ENCODE measurements at places on chromosomes 13 and 19.
A peak's percentile ranks its signal among the peaks of the same experiment; 100 is the strongest.

- DNase-seq = no peak
Observed at GRCh38 chr19:45954156-45954555, 19.5 kb downstream of the NOVA2 start.

- no peak for DNase-seq
Observed at GRCh38 chr19:2288818-2289713, 7.1 kb upstream of the PEAK3 start.

GRCh38 chr13:55159765-55160164 lies 1981.0 kb upstream of the PRR20A start:
- no peak for DNase-seq

DNA sequence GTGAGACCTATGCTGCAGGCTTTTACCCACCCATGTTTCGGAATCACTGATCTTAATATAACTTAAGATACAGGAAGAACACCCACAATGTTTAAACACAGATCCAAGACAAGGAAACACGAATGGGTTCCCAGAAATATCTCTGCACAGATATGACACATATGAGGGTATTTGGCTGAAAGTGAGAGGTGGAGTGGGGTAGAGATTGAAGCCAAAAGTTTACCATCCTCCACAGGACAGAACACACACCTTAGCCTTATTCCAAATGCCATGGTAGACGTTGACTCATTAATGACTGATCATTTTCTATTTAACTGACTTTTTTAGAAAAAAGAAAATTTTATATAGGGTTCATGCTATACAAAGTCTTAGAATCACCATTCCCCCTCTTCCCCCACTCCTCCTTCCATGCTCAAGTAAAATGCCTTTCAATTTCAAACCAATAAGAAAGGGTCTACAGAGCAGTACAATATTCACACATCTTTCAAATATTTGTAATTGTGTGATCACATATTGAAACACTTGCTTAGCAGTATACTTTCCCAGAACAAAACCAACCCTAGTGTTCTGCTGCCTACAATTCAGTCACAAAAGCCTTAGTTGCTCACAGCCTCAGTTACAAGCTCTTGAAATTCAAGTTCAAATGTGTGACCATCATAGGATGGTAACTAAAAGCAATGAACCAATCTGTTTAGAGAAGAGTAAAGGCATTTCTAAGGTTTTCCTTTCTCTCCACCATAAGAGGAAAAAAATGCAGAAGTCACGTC lies 11.8 kb upstream of the DOCK9 start:
- DNase-seq = no peak

DNA sequence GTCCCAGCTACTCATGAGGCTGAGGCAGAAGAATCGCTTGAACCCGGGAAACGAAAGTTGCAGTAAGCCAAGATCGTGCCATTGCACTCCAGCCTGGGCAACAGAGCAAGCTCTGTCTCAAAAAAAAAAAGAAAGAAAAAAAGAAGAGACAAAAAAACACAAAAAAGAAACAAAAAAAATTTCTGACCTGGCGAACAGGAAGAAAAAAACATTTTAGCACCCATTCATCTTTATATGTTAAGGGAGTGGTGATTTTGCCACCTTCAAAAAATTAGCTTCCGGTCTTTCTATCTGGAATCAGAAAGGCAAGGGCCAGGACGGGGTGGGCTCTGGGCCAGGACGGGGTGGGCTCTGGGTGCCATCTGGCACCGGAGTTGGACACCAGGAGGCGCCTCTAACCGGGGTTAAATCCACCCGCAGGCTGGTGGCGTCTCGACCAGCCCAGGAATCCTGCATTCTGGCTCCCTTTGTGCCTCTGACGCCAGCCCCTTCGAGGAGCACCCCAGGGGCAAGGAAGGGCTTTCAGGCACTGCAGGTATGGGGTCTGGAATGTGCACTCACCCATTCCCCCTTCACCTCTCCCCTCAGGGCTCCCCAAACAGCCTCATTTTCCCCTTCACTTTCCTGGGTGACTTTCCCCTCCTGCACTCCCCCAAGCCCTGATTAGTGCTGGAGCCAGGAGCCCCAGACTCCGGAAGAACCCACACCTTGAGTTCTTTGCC lies 10.4 kb upstream of the ZSWIM4 start:
- peak; percentile 59 for DNase-seq

DNA sequence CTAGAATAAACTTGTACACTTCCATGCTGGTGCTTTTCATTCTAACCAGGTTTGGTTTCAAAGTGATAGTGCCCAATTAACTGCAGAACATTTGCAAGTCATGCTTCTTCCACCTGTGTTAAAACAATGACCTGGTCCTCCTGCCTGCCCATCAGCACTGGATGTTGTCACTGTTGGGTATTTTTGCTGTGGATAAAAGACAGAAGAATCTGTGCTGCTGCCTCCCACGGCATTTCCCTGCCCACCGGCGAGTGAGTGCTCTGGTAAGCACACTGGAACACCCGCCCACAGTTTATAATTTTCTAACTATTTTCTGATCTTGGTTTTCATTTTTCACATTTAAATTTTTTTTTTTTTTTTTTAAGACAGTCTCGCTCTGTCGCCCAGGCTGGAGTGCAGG lies 2.3 kb upstream of the AKAP8 start:
- DNase-seq = no peak

DNA sequence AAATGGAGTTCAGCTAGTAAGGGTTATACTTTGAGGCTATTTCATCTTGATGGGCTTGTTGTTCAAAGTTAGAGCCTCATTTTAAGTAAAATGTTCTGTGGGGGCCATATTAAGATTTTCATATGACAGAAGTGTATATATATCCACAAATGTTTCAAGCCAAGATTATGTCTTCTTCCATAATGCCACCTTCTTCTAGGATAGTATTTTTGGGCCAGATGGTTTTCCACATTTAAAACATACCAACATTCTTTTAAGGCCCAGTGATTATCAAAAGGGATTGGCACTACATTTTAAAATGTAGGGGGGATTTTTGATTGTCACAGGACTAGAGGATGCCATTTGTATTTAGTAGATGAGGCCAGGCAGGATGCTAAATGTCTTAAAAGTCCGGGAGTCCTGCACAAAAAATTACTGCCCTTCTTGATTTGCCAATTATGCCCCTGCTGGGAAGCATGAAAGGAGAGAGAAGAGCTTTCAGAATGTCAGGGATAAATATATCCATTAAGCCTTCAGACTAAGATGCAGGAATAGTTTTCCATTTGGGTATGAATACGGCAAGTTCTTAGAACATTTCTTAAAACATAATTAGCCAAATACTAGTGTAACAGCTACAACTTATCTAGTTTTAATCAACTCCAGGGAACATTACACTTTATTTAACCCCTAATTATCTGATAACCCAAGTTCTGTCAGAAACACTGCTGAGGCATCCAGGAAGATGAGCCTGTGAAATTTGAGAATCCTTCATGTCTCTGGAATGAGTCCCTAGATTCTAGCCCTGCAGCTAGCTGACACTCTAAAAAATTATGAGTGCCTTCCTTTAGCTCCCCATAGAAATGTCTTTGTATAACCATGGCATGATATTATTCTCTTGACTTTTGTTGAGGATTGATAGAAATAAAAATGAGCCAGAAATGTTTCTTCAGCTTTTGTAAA lies 34.0 kb downstream of the ITM2B start:
- DNase-seq = no peak

GRCh38 chr13:38255600-38255999 lies 94.1 kb upstream of the UFM1 start:
- no peak for DNase-seq

- no peak for DNase-seq
Observed at GRCh38 chr19:51641648-51642047, 5.0 kb downstream of the SIGLEC14 start.

DNA sequence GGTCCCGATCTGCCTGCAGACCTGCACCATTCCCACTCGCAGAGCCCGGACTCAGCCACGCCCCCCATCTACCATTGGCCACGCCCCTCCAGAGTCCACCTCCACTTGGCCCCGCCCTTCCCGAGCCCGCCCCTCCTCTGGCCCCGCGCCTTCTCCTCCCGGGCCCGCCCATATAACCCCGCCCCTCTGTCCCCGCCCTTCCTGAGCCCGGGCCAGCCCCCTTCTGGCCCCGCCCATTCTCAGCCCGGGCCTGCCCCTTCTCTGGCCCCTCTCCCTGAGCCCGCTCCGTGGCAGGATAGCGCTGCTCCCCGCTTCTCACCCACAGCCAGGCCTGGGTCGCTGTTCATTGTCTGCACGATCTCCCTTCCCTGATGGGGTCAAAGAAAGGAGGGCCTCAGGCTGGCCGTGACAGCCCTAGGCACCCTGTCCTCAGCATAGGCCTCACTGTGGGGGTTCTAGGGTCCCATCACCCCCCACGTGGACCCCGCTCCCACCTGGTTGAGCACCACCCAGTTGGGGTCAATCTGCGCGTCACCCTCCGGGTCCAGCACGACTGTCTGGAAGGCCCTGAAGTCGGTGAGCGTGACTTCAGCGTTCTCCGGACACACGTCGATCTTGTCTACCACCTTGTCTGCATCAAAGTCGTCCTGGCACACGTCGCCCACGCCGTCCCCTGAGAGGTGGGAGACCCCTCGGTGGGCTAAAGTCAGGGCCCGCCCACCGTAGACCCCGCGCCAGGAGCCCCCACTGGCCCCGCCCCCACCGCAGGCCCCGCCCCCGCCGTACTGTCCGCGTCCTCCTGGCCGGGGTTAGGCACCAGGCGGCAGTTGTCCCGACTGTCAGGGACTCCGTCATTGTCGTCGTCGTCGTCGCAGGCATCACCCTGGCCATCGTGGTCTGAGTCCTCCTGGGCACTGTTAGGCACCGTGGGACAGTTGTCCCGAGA lies 5.7 kb downstream of the COMP start:
- peak; percentile 76 for DNase-seq

DNA sequence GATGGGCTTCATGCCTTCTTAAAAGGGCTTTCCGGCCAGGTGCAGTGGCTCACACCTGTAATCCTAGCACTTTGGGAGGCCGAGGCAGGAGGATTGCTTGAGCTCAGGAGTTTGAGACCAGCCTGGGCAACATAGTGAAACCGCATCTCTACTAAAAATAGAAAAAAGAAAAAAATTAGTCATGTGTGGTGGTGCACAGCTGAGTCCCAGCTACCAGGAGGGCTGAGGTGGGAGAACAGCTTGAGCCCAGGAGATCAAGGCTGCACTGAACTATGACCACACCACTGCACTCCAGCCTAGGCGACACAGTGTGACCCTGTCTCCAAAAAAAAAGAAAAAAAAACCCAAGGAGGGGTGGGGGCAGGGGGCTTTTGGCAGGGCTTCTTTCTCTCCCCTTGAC lies 7.2 kb downstream of the CARS2 start:
- DNase-seq = no peak

- no peak for DNase-seq
Observed at GRCh38 chr19:3350014-3350663, 16.2 kb upstream of the NFIC start.

GRCh38 chr13:29664591-29664990 lies 69.1 kb upstream of the SLC7A1 start:
- DNase-seq = no peak

GRCh38 chr19:49336482-49337266 lies 1.5 kb downstream of the CD37 start:
- no peak for DNase-seq

- no peak for DNase-seq
Observed at GRCh38 chr13:72221276-72221962, 354.4 kb upstream of the DACH1 start.

DNA sequence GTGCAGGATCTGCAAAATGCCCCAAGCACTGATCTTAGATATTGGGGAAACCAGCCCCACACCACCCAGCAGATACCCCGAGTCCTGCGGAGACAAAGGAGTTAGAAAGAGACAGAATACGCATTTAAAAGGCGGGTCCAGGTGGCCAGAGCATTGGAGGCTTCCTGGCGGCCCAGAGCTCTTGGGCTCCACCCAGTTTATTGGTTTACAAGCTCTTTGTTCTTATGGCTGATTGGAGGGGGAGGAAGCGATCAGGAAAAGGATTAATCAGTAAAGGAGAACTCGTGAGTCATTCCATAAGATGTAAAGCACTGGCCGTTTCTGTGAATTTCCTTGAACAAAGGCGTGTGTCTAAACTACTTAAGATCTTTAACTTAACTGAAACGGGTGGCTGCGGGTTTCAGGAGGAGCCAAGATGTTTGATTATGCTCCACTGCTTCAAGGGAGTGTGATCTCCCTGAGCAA lies 926 bp downstream of the ZNF587 start:
- DNase-seq = no peak

DNA sequence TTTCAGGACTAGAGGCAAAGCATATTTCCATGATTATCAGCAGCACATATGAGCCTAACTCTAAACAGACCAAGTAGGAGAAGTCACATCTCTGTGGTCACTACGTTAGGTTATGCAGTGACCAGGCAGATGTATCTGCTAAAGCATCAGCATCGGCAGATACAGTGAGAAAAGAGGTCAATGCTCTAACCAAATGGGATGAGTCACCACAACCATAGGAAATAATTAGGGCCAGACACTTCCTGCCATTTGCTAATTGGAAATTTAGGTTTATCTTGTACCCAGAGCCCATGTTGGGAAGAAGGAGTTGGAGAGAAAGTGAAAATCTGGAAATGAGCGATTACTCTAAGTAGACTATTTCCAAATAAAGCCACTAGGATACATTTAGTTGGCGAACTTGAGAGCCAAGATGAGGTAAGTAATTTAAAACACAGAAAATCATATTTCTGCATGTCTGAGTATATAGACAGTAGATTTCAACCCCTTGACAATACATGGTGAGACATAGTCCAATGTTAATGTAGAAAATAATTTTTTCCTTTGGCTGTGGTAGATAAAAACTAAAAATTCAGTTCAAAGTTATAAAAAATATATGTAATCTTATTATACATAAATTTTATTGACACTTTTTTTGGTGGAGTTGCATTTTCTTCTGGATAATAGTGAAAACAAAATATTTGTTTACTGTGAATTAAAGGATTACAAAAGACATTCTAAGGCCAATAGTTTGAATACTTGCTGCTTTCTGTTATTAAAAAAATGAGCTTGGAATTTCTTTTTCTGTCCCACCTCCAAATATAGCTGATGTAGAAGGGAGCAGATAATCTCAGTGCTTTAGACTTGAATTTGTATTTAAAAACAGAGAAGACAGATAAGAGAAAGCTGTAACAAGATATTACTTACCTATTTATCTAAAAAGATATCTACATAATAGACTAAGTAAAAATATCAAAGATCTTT lies 104.4 kb upstream of the CSNK1A1L start:
- DNase-seq = no peak

DNA sequence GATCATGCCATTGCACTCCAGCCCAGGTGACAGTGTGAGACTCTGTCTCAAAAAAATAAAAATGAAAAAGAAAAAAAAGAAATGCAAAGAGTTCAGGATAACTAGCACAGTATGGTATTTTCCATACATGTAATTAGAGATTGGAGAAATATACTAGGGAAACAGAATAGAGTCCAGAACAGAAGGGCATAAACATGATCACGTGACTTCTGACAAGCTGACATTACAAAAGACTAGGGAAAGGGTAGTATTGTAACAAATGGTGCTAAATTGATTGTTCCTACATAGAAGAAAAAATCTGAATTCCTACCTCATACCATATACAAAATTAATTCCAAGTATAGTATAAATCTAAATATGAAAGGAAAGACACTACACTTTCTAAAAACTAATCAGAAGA lies 1.3 kb upstream of the NLRP5 start:
- no peak for DNase-seq

- DNase-seq = no peak
Observed at GRCh38 chr19:15195371-15196334, 5.1 kb downstream of the NOTCH3 start.

- no peak for DNase-seq
Observed at GRCh38 chr13:49620170-49620621, 8.1 kb upstream of the ARL11 start.

GRCh38 chr19:33323093-33323820 lies 20.9 kb upstream of the CEBPA start:
- no peak for DNase-seq

- DNase-seq = no peak
Observed at GRCh38 chr19:821825-822503, at the start of gene PLPPR3. Gene PLPPR3 (minus strand): TSS chr19:821955. CDS start chr19:821559, 396 bp downstream.

- no peak for DNase-seq
Observed at GRCh38 chr13:37878496-37878895, 8.9 kb upstream of the TRPC4 start.
